ENCODE measurements at places on chromosomes 1 and 21. TPM values are rescaled to one million over a fixed set of nuclear protein-coding genes. Genes with fewer than 3 reads are reported as not detected.

DNA sequence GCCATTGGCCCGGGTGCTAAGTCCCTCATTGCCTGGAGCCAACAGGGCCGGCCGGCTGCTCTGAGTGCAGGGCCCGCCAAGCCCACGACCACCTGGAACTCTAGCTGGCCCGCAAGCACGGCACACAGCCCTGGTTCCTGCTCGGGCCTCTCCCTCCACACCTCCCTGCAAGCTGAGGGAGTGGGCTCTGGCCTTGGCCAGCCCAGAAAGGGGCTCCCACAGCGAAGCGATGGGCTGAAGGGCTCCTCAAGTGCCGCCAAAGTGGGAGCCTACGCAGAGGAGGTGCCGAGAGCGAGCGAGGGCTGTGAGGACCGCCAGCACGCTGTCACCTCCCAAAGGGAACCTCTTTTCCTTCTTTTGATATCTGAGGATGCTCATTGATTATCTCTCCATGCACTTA, 283.4 kb downstream of the PRDM2 start:
- no peak overlapping the region for H3K4me3 ChIP-seq
- H3K36me3 ChIP-seq: no peaks in the 10 kb centered on the region
- H3K27me3 ChIP-seq: no peaks in the 10 kb centered on the region
- no peak overlapping the region for H3K27ac ChIP-seq
- DNase-seq: no peak

Gene KIRREL1
- 33.3 TPM for polyA plus RNA-seq

Gene CELSR2
- polyA plus RNA-seq: 0.11 TPM

Gene SIPA1L2
- 1.1 TPM for polyA plus RNA-seq

Gene SPATA21
- polyA plus RNA-seq: not detected
